ENCODE measurements at places on chromosomes 3 and 15.
A peak's percentile ranks its signal among the peaks of the same experiment; 100 is the strongest.

GRCh38 chr15:29681946-29682345 lies 140.3 kb downstream of the TJP1 start:
- no peak for DNase-seq

GRCh38 chr3:131749826-131750225 lies 247.1 kb upstream of the MRPL3 start:
- no peak for DNase-seq

DNA sequence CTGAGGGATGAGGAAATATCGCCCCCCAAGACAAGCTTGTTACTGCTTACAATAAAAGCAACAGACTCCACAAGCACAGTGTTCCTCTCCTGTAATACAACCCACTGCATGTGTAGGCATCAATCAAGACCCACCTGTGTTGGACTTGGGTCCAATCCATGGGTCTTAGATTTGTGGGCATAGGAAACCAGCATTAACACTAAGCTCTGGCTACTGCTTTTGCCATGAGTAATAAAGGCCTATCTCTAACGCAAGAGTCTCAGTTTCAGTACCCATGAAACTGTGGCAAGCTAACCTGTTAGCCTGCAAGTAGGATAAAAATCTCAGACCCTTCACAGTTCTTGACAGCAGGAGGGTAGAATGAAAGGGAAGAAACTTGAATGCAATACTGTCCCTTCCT lies 5.2 kb upstream of the EIF1B start:
- DNase-seq: no peak

DNA sequence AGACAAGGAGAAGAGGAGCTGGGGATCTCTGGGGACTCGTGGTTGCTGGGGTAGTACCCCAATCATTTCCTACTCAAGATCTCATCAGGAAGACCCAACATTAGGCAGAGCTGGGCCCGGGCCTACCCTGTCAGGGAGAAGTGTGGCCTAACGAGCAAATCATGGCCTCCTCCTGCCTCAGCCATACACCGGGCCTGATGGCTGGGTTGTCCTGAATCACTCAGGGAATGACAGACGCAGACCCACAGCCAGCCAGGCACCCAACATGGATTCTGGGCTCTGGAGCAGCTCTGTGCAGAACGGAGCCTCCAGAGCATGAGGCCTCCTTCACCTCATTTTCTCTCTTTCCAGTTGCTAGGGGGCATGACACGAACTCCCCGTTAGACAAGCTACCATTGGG lies 19.7 kb downstream of the ITGA11 start:
- DNase-seq: no peak

DNA sequence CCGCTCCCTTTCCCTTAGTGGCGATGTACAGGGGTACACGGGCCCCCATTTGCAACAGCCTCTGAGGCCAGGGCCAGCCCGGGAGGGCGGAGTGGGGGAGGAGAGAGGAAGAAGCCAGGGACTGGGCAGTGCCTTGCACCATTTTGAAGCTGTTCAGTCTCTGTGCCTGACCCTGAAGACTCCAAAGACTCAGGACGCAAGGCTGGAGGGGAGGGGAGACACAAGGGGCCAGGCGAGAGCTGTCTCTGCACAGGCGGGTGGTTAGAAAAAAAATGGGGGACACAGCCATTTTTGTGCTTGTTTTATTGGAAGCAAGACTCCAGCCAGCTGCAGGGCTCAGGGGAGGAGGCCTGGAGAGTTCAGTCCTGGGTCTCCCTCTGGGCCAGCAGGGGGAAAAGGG lies 1.6 kb downstream of the RPP25 start:
- no peak for DNase-seq

DNA sequence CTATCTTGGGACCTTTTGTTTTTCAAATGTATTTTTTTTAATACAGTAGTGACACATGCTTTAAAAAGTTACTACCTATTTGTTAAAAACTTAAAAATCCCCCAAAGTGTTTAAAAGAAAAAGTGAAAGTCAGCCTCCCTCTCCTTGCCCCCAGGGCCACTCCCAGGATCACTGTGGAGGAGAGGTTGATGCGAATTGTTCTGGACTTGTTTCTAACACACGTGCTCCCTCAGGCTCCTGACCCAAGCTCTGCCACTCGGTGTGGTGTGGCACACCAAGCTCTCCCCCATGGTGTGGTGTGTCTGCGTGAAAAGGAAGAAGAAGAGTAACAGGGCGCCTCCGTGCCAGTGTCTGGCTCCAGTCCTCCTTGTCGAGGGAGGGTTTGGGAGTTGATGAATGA lies 93.5 kb downstream of the CHCHD6 start:
- DNase-seq: no peak

GRCh38 chr3:152321200-152321954 lies 52.6 kb downstream of the MBNL1 start:
- DNase-seq: no peak

- no peak for DNase-seq
Observed at GRCh38 chr3:63050548-63051177, 175.4 kb upstream of the CADPS start.

- DNase-seq: no peak
Observed at GRCh38 chr3:29853841-29854397, 573.0 kb downstream of the RBMS3 start.

DNA sequence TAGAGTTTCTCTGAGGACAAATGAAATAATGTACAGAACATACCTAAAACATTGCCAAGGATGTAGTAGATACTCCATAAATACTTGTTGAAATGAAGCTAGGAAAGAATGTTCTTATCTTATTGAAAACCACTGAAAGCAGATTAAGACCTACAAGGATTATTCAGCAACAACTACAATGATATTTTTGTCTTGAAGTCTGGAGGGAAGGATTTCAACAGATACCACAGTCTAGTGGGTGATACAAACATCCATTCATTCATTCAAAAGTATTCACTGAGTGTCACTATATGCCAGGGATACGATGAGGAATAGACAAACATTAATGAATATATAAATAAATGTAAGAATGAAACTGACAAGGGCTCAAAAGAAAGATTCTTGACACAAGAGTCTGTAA lies 74.7 kb upstream of the THBS1 start:
- no peak for DNase-seq

- DNase-seq: no peak
Observed at GRCh38 chr3:45225465-45226205, 452 bp downstream of the TMEM158 start.

DNA sequence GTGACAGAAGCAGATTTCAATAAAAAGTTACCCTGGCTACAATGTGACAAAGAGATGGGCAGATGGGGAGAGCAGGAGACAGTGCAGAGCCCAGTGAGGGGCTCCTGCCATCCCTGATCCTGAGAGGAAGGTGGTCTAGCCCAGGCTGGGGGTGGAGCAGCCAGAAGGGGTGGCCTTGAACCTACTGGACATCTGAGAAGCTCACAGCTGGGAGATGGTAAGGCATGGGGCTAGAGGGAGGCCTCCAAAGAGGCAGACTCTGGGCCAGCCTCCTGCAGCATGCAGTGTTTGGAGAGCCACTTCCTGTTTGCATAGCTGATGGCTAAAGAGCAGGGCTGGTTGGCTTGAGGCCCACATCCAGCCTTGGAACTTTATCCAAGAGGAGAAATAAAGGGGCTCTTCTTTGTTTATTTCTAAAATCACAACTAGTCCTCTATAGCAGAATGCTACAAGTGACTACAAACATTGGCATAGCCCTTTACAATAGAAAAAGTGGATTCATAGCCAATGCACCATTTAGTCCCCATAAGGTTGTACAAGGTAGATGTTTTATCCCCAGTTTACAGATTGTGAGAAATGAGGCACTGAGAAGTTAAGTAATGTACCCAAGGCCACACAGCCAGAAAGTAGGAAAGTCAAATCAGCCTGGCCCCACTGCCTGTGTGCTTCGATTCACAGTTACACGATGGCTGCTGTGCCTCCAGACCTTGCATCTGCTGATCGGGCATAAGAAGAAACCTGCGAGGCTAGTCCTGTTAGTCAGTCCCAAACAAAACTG lies 4.6 kb downstream of the EFCC1 start:
- no peak for DNase-seq

- DNase-seq: no peak
Observed at GRCh38 chr3:55376753-55377347, 110.3 kb downstream of the WNT5A start.

DNA sequence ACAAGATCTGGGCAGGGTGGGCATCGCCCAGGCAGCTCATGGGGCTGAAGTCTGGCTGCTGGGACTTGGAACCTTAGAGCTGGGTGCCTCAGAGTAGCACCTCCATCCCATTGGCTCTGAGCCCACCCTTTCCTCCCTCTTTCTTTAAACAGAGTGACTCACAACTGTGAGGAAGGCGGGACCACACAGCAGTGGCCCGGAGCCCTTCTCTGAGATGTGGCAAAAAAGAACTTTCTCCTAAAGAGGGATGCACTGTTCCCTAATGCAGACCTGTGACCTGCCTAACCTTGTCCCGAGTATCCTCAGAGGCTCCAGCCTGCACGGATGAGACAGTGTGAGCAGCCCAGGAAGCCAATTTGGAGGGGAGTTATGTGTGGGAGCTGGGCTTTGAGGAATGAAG lies 23.6 kb downstream of the PRR20G start:
- DNase-seq: no peak

- DNase-seq: no peak
Observed at GRCh38 chr3:5133239-5134018, 11.3 kb downstream of the ARL8B start.

GRCh38 chr3:170634663-170635384 lies 48.9 kb upstream of the SLC7A14 start:
- DNase-seq: no peak

DNA sequence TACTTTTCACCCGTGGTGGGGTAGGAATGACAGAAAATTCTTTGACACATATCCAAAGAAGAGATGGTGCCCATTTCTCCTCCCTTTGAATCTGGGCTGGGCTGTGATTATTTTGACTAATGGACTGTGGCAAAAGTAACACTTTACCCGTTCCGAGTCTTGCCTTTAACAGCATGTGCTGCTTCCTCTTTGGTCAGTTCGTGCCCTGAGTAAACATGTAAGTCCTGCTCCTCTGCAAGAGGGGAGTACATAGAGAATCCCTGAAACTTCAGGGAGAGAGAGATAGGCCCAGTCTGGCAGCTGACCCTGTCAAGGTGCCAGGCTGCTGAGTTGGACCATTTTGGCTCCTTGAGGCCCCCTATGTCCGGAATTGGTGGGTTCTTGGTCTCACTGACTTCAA lies 243.1 kb downstream of the EPHB1 start:
- DNase-seq: no peak

DNA sequence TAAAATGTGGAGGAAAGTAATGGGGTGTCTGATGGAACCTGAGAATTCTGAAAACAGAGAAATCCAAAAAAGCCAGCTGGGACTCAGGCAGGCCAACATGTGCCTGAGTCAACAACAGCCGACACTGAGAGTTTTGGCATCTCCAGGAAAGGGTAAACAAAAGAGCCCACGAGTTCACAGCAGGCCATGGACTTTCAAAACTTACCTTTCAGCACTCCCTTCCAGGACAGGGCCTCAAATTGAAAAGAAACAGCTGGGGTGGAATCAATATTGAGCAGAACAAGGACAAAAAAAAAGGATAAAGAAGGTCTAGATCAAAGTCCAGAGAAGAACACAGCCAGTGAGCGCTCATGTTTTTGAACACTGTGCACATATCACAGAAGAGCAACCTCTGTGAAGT lies 735.4 kb upstream of the GRM7 start:
- DNase-seq: no peak

DNA sequence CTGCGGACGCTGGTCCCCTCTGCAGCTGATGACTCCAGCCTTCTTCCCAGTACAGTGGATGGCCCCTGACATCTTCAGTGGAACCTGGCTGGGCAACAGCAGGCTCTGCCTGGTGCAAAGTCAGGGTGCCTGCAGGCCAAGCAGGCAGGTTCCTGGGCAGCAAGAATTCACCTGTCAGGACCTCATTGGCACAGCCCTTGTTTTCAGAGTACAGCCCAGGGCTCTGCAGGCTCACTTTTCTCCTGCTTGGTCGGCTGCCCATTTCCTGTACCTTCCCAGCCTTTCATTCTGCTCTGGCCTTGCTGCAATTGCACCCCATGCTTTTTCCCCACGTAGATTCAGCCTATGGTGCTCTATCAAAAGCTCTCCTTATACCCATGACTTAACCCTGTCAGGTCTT lies 56.0 kb downstream of the LRTM1 start:
- DNase-seq: no peak

DNA sequence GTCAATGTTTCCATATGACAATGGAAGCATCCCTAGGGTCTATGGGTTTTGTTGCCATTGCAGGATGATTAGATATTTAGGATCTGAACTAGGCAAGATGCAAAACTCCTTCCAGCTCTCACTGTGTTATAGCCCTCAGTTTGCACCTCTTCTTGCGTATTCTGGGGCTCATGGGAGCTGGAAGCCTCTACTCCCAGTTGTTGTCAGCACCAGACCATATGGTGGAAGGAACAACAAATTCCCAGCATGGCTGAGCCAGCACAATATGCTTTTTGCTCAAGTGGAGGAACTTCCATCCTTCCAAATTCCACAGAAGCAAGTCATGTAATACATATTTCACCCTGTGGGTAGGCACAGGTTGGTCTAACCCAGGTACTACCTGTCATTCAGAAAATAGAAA lies 18.5 kb upstream of the CTXND1 start:
- no peak for DNase-seq

- DNase-seq: no peak
Observed at GRCh38 chr15:60508442-60508841, 29.5 kb upstream of the ICE2 start.

- DNase-seq: no peak
Observed at GRCh38 chr3:71585131-71585530, 1.6 kb upstream of the FOXP1 start.

DNA sequence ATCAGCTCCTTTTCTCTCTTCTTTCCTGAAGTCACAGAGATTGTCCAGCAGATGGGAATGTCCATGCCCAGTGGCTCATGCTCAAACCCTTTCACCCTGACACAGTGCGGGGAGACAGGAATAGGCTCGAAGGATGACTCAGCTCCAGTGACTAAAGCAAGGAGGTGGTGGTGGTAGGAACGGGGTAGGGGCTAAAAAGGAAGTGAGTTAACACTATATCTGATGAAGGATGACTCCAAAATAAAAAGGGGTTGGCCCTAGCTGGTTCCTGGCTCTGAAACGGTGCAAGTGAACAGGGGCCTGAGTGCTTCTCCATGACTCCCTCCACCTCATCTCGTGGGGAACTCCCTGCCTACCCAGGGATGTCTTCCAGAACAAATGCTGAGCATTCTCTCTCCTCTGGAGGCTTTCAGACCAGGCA lies 167.4 kb upstream of the LPP start:
- peak; percentile 17 for DNase-seq

DNA sequence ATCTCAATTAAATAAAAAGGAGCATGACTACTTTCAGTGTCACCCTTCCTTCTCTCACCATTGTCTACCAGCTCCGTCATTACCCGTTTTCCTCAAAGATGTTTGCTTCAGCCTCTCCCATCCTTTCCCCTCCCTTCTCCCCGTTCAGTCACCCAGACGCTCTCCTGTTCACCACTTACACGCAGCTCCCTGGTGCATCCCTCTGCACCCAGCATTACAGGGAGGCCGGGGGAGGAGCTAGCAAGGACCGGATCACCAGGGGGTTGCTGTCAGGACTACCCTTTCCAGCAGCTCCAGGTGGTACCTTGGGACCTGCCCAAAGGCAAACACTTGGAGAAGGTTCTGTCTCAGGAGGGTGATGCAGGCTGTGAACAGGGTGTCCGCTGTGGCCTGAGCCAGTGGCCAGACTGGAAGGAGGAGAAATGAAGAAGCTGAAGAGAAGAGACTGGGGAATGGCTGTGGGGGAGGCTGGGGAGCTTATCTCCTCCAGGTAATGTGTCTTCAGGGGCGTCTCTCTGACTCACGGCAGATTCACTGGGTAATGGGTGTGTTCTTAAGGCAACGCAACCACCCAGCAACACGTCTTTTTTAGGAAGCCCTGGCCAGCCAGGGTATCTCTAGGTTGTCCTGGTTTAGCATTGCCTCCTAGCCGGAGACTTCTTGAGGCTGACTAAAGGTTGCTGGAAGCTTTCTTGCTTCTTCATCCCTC lies 21.8 kb upstream of the BDH1 start:
- DNase-seq: no peak

Data from stimulated activated CD4-positive, alpha-beta T cell treated with anti-CD3 and anti-CD28 coated beads, Interleukin-15, amount 100 ng/mL, for 1 hour (primary cell).